Activated CD8-positive, alpha-beta memory T cell treated with anti-CD3 and anti-CD28 coated beads for 1 hour (primary cell): ENCODE measurements at places on chromosomes 7 and 10.

- DNase-seq, result no peak
These were observed 5.7 kb downstream of the FAM221A start for GRCh38 chr7:23685731-23686130.

- peak; percentile 61 for DNase-seq
These were observed 161.2 kb downstream of the CELF2 start for GRCh38 chr10:11178606-11179515.

DNA sequence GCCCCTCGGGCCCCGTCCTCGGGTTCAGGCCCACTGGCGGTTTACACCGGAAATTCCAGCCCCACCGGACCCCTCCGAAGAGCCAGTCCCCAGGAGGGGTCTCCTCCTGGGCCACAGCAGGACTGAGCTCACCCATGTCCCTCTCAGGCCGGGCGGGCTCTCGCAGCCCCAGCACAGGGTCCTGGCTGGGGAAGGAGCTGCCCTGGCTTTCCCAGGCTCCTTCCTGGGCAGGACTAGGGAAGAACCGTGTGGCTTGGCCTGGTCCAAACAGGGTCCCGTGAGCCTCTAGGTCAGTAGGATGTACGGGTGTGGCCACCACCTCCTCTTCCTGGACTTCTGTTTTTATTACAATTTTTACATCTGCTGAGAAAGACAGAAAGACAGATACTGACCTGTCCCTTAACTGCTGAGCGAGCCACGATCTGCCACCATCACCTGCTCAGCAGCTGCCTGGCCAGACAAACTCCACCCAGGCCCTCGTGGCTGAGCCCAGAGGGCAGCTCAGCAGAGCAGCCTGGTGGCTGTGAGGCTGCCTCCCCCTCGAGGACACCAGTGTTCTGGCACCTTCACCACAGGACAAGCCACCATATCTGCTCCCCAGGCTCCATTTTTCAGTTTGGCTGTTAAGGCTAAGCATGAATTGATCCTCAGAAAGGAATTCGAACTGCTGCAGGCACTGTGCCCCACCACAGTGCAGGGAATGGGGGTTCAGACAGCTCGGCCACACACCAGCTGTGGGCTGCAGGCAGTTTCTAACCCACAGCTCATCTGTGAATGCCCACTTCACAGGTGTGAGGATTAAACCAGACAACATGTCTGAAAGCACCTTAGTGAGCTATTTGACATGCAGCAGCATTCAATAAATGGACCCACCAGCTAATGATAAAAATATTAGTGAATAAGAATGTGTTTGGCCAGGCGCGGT, 14.5 kb upstream of the ZNF777 start:
- no peak for DNase-seq

DNA sequence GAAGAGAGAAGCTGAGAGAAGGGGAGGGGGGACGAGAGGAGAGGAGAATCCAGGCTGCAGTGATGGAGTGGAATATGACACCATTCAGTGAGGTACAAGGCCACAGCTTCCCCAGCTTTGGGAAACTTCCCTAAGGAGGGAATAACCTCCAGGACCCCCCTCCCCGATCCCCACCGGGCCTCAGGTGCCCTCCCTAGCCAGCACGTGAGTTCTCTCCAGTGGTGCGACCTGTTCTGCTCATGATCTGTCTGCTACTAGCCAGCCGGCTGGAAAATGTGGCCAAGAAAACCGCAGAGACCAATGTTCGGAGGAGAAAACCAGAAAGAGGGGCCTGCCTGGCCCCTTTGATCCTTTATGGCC, 39.9 kb upstream of the AGK start:
- DNase-seq, result no peak

- no peak for DNase-seq
These were observed 68.2 kb upstream of the RPA3 start for GRCh38 chr7:7786595-7786994.

GRCh38 chr10:6400821-6401465, 179.1 kb downstream of the PRKCQ start:
- DNase-seq, result no peak

DNA sequence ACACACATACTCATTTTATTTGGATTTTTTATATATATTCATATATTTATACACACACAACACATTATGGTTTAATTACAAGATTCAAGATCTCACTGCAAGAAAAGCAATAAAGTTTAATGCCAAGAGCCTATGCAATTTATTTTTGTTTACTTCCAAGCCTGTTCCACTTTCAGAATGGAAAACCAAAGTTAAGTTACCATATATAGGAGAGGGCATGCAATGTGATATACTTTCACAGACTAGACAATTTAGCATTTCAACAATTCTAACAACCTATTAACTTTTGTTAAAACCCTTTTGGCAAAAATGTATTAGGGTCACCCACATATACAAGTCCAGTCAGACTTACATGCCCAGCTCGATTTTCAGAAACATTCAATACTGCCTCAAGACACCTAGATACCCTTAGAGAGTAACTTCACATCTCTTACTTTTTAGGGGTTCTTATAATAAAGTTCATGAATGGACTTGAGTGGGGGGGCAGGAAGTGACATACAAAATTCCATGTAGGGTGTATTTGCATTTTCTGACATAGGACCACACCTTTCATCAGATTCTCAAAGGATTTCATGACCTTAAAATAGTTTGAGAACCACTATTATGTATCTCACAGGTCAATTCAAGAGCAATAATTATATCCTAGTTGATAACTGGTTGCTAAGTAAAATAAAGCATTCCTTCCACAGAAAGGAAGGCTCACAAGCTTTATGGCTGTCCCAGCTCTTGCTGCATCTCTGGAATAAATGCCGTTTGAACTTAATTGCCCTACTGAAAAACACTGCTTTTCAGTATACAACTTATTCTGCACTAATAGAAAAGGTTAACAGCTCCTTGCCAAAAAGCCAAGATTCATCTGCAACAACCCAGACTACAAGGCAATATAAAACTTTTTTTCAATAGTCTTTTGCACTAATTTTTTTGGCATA, 2.5 kb downstream of the P4HA1 start:
- no peak for DNase-seq

GRCh38 chr7:108104324-108104723, 25.8 kb downstream of the LAMB4 start:
- no peak for DNase-seq

GRCh38 chr10:60048091-60048501, 141.7 kb upstream of the CCDC6 start:
- no peak for DNase-seq

GRCh38 chr7:20064974-20065862, 152.0 kb downstream of the MACC1 start:
- no peak for DNase-seq

DNA sequence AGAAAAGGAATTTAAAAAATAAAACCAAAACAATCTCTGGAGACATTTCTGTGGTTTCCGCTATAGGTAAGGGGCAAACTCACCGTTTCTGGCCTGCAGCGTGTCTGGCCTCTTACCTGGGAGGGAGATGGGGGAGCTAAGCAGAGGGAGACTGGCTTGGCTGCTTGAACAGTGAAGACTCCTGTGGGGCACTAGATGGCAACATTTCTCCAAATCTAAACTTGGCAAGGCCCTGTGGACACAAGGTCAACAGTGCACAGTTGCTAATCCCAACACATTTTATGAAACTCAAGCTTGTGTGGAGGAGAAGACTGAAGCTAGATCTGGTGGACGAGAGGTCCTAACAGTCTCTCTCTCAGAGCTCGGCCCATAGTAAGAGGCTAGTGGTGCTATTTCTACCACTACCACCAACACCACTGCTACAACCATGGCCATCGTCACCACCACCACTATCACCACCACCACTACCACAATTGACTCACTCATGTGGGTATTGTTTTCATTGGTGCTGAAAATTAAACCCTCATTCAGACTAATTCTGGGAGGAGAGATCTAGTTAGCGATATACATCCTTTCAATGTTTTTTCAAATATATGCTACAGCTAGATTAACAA, 28.4 kb upstream of the CDHR3 start:
- DNase-seq, result no peak

- no peak for DNase-seq
These were observed 39.0 kb downstream of the CDH23 start for GRCh38 chr10:71435571-71436267.

- no peak for DNase-seq
These were observed 65.8 kb upstream of the CAMK2B start for GRCh38 chr7:44391171-44391570.

- no peak for DNase-seq
These were observed 54.2 kb upstream of the CDCA7L start for GRCh38 chr7:21999896-22000295.

GRCh38 chr7:30899630-30900029, 12.0 kb upstream of the AQP1 start:
- DNase-seq, result no peak

DNA sequence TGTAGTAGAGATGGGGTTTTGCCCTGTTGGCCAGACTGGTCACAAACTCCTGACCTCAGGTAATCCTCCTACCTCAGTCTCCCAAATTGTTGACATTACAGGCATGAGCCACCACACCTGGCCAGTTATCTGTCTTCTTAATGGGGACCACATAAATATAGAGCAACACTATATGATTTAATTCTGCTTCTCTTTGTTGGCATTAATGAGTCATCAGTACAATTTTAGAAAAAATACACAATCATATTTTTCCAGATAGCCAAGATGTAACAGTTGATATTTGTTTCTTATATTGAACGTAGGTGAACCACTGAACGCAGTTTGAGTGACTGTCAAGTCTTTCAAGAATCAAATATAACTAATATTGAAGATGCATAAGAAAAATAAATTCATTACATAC, 48.5 kb downstream of the LCOR start:
- DNase-seq, result no peak

- DNase-seq, result no peak
These were observed 31.1 kb downstream of the CRTAC1 start for GRCh38 chr10:97999066-97999922.

- DNase-seq, result no peak
These were observed 142.0 kb downstream of the NOC3L start for GRCh38 chr10:94220717-94221116.

DNA sequence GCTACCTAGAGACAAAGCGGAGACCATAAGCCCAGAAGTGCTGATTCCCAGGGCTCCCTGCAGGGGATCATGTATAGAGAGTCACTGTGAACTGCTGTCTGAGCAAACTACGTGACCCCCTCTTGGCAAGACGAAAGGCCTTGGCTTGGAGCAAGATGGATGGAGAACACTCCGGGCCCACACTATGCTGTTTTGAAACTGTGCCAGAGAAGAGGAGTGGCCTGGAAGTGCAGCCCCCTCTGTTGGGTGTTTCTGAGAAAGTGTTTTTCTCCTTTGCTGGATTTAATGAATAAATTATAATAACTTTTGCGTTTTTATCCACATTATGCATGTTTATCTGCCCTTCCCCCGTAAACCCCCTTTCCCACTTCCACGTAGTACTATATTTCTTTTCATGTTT, 639.3 kb upstream of the GALNT17 start:
- DNase-seq, result no peak

DNA sequence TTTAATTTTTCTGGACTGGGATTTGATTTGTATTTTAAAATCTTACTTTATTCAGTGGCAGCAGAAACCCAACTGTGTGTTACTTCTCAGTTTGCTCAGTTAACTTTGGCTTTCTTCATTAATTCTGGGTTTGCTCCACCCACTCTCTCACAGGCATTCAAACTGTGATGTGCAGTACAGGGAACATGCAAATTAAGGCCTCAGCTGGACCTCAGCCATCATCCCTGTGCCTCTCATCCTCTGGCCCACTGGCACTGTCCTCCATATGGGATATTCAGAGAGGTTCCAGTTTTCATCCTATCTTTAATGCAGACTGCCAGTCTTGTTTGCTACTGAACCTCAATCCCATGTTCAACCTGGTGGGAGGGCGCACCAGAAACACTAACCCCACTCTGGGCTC, 743.4 kb upstream of the IGFBP3 start:
- DNase-seq, result no peak

GRCh38 chr10:5229019-5229418, 32.4 kb downstream of the AKR1C4 start:
- DNase-seq, result no peak

GRCh38 chr10:128978211-128978610, 488.8 kb upstream of the MGMT start:
- DNase-seq, result no peak

GRCh38 chr10:132496360-132497062, 41.1 kb upstream of the INPP5A start:
- no peak for DNase-seq

GRCh38 chr7:40147371-40148246, 12.8 kb downstream of the SUGCT start:
- no peak for DNase-seq

GRCh38 chr10:47021850-47022249, 110.6 kb downstream of the PTPN20 start:
- DNase-seq, result no peak

- no peak for DNase-seq
These were observed 36.6 kb upstream of the C7orf33 start for GRCh38 chr7:148553979-148554378.

GRCh38 chr10:116907245-116907987, 58.1 kb downstream of the ENO4 start:
- no peak for DNase-seq

GRCh38 chr7:143334244-143334643, 18.3 kb downstream of the CLCN1 start:
- no peak for DNase-seq

DNA sequence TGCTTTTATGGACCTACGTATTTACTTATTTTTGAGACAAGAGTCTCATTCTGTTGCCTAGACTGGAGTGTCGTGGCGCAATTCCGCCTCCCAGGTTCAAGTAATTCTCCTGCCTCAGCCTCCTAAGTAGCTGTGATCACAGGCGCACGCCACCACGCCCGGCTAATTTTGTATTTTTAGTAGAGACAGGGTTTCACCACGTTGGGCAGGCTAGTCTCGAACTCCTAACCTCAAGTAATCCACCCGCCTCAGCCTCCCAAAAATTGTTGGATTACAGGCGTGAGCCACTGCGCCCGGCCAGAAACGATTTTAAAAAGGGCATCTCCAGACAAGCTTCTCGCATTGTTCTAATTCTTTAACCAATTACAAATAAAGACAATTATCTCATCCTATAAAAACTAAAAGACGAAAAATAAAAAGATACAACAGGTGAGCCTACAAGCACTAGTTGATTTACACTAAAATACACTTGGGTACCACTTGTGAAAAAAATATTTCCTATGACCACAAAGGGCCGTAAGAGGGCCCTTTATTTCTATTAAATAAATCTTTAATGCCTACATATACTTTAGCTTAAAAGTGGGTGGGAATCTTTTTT, 2.4 kb downstream of the TRA2A start:
- DNase-seq, result no peak

DNA sequence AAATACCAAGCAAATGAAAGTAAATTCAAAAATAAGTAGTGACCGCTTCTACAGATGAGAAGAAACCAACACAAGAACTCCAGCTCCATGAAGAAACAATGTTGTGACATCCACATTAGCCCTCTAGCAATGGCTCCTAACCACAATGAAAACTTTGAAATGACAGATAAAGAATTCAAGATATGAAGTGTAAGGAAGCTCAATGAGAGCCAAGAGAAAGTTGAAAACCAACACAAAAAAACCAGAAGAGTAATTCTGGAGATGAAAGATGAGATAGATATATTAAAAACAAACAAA, 68.2 kb upstream of the DDC start:
- DNase-seq, result no peak

DNA sequence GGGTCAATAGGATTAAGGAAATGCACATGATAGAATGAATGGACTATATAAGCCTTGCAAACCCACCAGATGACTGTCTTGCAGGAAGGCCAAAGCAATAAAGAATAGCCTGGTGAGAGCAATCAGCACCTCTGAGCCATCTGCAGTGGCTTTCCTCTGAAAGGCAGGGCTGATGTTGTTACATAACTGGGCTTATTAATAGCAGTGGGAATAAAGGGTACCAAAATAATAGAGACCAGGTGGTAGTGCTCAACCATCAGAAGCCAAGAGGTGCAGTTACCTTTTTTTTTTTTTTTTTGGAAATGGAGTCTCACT, 16.8 kb upstream of the VPS26A start:
- no peak for DNase-seq

- DNase-seq, result no peak
These were observed 130.1 kb downstream of the CELF2 start for GRCh38 chr10:11147722-11148121.
